ENCODE measurements at places on chromosomes 11 and 22. TPM values are rescaled to one million over a fixed set of nuclear protein-coding genes. Genes with fewer than 3 reads are reported as not detected.

Gene MS4A15
- not detected for total RNA-seq

Gene OR52A1
- total RNA-seq, result not detected

- no peak for DNase-seq
Observed at GRCh38 chr22:27984723-27985122, 65.7 kb upstream of the PITPNB start.

Gene ZBTB16
- 48.8 TPM for total RNA-seq

GRCh38 chr11:102390667-102391465 lies 43.9 kb downstream of the BIRC2 start:
- peak; percentile 70 for DNase-seq

DNA sequence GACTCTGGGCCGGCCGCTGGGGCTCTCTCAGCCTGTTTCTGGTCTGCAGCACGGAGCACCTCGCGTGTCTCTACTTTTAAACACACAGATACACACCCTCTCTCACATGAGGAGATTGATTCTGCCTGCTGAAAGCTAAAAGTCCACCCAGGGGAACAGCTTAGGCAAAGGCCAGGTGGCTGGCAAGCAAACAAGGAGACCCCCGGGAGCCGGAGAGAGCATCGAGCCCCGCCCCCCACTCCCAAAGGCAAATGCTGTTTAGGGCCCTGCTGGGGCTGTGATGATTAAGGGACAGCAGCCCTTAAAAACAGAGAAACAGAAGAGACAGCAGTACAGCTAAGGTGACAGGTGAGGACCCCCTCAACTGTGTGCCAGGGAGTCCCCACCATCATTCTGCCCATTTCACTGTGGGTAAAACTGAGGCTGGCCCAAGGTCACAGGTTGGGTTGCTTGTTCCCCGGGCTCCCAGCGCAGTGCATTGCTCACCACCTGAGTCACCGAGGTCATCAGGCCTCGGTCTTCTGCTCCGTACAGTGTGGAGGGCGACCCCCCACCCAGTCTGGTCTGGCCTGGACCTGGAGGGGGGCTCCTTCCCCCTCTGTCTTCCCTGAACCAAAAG lies 6.8 kb downstream of the CABP7 start:
- no peak for DNase-seq

DNA sequence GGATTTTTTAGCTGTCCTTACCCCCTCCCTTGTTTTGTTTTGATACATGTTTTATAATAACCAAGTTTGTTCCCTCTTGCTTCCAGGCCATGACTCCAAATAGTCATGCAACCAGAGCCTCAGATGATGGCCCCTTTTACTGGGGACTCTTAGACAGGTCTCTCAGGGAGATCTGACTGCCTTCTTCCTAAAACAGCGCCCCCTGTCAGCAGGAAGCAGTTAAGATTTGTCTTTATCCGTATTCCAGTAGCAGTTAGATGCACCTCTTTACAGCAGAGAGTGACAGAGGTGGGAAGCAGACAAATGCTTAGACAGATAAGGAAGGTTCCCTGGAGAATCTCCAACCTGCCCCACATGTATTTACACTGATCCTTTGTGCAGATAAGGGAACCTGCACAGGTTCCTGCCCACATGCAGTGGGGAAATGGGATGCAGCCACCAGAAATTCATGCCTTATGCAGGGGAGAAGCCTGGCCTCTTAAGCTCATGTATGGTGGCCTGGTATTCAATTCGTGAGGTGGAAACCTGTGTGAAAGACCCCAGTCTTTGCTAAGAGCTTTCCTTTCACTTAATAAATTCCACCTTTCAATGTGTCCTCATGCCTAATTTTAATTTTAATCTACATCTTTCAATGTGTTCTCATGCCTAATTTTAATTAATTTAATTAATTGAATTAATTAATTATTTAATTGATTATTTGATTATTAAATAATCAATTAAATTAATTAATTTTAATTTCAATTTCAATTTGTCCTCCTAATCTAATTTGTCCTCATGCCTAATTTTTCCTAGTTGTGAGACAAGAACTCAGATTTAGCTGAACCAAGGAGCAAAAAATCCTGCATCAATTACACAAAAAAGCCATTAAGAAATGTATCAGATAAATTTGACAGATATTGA lies 11.5 kb upstream of the GLYAT start:
- no peak for DNase-seq

- no peak for DNase-seq
Observed at GRCh38 chr11:1534171-1534570, 37.9 kb downstream of the DUSP8 start.

DNA sequence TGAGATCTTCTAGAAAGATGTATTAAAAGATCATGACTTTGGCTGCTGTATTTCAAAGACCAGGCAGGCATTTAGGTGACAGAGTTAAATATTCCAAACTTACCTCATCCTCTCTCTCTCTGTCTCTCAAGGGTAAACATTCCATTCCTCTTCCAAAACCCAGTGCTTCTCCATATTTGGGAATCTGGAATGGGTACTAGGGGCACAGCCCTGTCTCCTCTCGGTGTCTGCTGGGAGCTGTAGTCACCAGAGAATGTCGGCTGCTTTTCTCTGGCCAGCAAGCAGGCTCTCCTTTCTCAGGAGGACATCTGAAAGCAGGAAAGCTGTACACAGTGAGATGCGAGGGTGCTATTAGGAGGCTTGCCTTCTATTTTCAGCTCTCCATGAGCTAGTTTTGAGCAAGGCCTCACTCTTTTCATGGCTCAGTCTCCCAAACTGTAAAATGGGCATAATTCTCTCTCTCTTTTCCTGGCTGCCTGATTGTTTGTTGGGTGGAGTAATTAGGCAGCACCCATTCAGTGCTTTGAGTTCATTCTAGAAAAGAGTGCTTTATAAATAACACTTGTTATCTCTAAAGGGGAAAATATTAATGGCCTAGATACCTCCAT lies 9.3 kb upstream of the PEX26 start:
- no peak for DNase-seq

Gene DDTL
- 3.8 TPM for total RNA-seq

Gene HORMAD2
- not detected for total RNA-seq

All from mucosa of descending colon (tissue), 3 donors.